Transverse colon (tissue), 4 donors: ENCODE measurements at places on chromosomes 5 and 9. TPM values are rescaled to one million over a fixed set of nuclear protein-coding genes. Genes with fewer than 3 reads are reported as not detected.

GRCh38 chr9:89352451-89352850 lies 34.2 kb downstream of the SECISBP2 start:
- DNase-seq: no peak

- DNase-seq: no peak
Observed at GRCh38 chr5:531749-532315, 7.6 kb upstream of the SLC9A3 start.

DNA sequence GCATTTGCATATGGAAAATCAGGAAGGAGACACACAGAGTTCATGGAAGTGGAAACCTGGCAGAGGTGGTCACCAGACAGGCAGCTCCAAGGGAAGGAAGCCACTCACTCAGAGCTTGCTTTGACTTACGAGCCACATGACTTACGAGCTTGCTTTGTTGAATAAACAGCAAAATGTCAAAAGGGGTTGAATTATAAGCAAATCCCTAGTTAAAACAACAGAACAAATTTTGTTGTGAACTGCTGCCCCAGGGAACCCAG lies 164.3 kb downstream of the SYK start:
- DNase-seq: no peak

DNA sequence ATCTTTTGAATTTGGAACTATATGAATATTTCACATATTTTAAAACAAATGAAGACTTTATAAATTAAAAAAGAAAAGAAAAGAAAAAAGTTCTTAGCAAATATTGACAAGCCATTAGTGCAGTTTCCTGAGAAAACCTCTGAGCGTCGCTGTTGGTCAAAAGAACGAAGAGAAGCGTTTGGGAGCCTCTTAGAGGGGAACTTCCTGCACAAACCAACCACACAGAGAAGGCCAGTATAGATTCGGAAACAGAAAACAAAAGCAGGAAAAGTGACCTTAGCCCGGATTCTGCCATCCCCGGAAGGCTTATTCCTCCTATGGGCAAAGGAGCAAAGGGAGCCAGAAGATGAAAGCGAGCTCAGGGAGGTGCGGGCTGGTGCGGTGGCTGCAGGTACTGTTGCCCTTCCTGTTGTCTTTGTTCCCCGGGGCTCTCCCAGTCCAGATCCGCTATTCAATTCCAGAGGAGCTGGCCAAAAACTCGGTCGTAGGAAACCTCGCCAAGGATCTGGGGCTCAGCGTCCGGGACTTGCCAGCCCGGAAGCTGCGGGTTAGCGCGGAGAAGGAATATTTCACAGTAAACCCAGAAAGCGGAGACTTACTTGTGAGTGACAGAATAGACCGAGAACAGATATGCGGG lies at the start of gene PCDHGB2:
PCDHGB2 (plus strand) TSS at position 205 of the 637 bp plus-strand sequence; CDS start at position 347, 142 bp downstream.
- DNase-seq: no peak

DNA sequence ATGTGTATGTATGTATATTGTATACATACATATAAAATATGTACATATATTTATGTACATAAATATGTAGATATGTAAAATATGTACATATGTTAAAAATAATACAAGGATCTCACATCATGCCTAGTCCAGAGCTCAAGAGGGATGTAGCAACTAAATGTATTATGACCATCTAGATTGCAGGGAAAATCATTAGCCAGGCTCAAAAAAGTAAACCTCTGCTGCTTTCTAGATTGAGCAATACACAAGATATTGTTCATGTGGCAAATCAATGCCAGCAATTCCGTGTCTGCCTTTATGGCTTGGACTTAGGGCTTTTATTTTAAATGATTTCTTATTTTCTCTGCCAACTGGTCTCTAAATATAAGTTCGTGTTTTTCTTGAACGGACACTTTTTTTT lies 65.2 kb downstream of the RAI14 start:
- DNase-seq: no peak

DNA sequence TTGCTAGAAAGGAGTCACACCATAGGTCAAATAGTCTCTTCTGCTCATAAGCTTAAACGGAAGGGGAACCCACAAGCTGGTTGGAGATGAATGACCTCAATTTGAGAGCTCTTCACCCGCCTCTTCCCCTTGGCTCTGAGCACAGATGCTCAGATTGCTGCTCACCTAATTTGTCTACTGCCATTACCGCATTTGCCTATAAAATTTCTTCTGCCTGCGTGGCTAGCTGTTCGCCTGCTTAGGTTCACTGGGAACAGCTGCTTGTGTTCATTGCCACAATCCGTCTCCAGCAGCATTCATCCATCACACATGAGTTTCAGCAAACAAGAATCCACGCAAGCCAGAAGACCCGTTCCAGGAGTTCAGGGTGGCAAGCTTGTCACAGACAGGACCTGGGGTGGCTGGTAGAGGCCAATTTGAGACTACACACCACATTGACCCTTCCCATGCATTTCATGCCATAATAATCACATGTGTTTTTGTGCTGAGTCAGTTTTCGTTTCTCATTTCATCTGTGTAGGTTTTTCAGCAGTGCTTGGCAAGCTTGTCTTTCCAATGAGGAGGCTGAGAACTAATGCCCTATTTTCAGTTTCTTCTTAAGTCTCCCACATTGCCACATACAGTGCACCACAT lies 50.2 kb upstream of the DNAH5 start:
- no peak for DNase-seq

The SLC22A5 gene
- total RNA-seq: 129 TPM

The CAVIN4 gene
- total RNA-seq: 0.48 TPM

DNA sequence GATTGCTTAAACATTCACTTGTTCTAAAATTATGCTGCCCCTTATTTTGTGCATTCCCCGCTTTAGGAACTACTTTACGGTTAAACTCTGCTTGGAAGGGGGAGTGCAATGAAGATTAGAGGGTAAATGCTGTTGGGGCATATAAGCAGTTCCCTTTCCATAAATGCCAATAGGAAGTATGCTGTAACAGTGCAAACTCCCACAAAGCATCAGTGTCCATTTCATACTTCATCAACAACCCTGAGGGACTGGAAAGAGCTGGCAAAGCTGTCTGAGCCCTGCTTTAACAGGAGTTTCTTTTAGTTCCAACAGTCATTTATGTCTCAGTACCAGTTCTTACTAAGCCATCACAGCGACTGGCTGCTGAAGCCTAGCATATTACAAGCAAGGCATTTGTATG lies 1.8 kb downstream of the ACTL7A start:
- no peak for DNase-seq

DNA sequence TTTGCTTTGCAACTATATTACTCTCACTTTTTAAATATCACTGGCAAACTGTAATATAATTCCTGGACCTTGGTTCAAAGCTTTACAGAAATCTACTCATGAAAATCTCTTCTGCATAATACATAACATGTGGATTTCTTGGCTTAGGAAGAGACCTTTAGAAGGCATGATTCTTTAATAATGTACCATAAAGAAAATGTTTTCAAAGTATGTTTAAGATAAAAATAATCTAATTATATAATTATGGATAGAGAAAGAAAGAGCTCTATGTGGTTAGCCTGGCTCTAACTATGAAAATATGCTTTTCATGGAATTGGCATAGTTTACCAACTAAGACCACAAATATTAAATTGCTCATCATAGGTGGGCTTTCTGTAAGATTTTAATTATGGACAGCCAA lies 817.8 kb downstream of the TLE1 start:
- DNase-seq: no peak

GRCh38 chr9:8604201-8604600 lies 804.6 kb upstream of the DMAC1 start:
- DNase-seq: no peak

DNA sequence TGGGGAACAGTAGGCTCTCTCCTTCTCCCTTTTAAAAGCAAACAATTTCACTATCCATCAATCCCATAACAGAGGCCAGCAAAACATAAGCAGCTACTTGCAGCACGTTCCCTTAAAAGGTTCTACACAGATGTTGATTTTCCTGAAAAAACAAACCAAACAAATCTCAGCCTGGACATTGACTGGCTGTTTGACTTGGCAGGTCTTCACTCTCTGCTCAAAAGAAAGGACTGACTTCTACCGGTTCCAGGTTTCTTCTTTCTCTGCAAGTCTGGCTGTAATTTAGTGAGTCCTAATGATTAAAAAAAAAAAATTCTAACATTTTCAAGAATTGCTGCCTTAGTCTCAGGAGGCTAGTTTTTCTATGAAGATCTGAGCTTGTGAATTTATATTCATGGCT lies 203.1 kb upstream of the EFNA5 start:
- no peak for DNase-seq

GRCh38 chr9:98117984-98118639 lies 910 bp downstream of the TRIM14 start:
- DNase-seq: peak; percentile 84

The HSPA9 gene
- total RNA-seq: 236 TPM

The CDX1 gene
- total RNA-seq: 249 TPM

The GFI1B gene
- total RNA-seq: 1.7 TPM

The CYLC2 gene
- total RNA-seq: not detected

The F2RL1 gene
- total RNA-seq: 65.8 TPM

DNA sequence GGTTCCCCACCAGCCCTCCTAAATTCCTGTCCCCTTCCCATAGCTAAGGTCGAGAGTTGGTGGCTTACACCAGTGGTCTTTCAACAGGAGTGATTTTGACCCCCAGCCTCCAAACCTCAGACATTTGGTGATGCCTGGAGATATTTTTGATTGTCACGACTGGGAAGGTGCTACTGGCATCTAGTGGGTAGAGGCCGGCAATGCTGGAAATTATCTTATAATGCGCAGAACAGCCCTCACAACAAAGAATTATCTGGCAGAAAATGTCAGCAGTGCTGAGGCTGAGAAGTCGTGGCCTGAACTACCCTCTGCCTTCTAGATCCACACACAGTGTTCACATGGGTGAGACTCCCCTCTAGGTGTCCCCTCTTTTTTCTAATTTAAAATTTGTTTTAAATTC lies 69.6 kb downstream of the IL31RA start:
- DNase-seq: no peak

DNA sequence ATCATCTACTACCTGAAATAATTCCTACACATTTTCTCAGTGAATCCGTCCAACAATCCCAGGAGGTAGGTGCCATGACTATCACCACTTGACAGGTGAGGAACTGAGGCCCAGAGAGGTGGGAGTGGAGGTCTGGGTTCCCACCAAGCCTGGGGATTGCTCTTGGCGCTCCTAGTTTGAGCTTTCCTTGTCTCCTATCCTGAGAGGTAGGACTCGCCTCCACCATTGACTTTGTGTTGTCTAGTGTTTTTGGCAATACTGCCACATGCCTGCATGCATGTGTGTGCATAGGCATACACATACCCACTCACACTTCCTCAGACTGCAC lies 6.3 kb upstream of the NTNG2 start:
- DNase-seq: no peak

DNA sequence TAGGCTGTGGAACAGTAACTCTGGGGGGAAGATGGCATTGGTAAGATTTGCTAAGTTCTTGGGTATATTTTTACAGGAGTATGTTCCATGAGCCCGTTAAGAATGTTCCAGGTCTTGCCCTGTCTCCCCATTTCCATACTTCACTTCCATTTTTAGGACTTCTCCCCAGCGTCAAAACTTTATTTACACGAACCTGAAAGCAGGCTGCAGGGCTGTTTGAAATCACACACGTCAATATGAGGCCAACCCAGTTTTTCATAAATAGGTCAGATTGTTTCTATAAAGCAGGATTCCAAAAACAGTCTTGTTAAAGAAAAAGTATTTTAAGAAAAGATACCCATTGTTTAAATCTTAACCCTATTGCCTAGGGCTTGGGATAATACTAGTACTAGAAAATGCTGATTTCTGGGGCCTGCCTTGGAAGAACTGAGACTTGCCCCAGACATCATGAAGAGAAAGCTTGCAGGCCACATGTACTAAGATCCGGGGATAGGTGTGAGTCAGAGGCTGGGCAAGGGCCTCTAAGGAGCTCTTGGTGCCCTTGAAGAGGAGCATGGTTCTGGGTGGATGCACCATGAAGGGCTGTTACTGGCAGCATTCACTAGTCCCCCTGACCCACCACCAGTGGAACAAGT lies 24.2 kb downstream of the TRIO start:
- DNase-seq: no peak

The FLT4 gene
- 4.9 TPM for total RNA-seq

The LVRN gene
- total RNA-seq: 7.6 TPM

GRCh38 chr5:139262742-139263445 lies 30.6 kb upstream of the MATR3 start:
- DNase-seq: peak; percentile 83

GRCh38 chr9:16899606-16900005 lies 29.1 kb upstream of the BNC2 start:
- DNase-seq: no peak

The LCN2 gene
- total RNA-seq: 115 TPM

- no peak for DNase-seq
Observed at GRCh38 chr5:123028222-123028621, 8.3 kb downstream of the PPIC start.

The JAKMIP2 gene
- 0.37 TPM for total RNA-seq

DNA sequence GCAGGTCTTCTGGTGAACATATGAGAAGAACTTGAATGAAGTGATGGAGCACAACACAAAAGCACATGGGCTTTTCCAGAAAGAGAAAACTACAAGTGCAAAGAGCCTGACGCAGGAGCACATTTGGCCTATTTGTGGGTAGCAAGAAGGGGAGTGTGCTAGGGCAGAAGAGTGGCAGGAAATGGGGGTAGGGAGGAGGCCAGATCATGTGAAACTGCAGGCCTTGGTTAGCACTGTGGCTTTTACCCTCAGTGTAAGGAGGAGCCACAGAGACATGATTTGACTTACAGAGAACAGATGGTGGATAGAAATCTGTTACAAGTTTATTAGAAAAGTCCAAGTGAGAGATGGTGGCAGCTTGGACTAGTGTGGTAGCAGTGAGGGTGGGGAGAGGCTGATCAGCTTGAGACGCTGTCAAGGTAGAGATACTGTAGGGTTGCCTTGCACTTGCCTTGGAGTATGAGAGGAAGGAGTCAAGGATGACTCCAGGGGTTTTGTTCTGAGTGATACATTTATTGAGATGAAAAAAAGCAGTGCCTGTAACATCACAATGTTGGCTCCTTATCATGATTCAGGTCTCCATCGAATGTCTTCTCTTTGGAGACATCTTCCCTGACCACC lies 126.7 kb downstream of the PPP2R2B start:
- peak; percentile 25 for DNase-seq

The JAK2 gene
- total RNA-seq: 27.6 TPM

DNA sequence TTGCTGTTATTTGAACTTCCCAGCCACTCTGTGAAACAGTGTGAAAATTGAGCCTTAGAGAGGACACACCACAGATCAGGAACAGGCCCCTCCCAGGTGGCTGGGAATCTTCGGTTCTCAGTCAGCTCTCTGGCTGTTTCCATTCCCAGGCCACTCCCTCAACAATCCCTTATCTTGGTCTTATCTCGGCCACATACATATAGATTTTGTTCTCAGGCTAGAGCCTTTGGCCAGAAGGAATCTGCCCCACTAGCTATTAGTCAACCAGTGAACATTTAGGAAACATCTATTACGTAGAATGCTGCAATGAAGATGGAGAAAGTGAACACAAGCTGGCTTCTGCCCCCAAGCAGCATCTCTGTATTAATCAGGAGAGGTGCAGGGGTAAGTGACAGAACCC lies 21.0 kb upstream of the WWC1 start:
- DNase-seq: peak; percentile 21

The OTULINL gene
- total RNA-seq: 26.9 TPM

The GPR151 gene
- not detected for total RNA-seq

- no peak for DNase-seq
Observed at GRCh38 chr5:60744682-60745081, 44.7 kb upstream of the DEPDC1B start.

- peak; percentile 55 for DNase-seq
Observed at GRCh38 chr9:133534346-133535291, at the start of gene ADAMTSL2. Gene ADAMTSL2 (plus strand): TSS chr9:133534704. CDS start chr9:133536713, 2,009 bp downstream.

The ZNF367 gene
- 2.1 TPM for total RNA-seq

The CDC25C gene
- total RNA-seq: 2.8 TPM

GRCh38 chr9:84709056-84709455 lies 39.5 kb downstream of the NTRK2 start:
- DNase-seq: no peak
